ENCODE measurements at places on chromosomes 3 and 15. TPM values are rescaled to one million over a fixed set of nuclear protein-coding genes. Genes with fewer than 3 reads are reported as not detected.

DNA sequence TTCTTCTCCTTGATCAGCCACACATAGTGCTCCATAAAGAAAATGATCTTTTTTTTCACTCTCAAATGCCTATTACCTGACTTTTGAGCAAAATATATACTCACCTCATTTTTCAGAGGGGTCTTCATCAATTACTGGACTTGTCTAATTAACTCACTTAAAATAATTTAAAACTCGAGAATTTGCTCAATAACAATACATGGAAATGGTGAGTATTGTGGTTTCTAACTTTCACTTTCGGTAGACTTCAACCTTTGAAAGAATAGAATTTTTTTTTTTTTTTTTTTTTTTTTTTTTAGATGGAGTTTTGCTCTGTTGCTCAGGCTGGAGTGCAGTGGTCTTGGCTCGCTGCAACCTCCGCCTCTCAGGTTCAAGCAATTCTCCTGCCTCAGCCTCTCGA is 17.7 kb upstream of the EPHB1 start:
- H3K27me3 ChIP-seq = no peaks in the 10 kb centered on the region
- no peak overlapping the region for H3K27ac ChIP-seq
- no peak overlapping the region for H3K4me3 ChIP-seq
- no peaks in the 10 kb centered on the region for H3K4me1 ChIP-seq
- no peak for DNase-seq

DNA sequence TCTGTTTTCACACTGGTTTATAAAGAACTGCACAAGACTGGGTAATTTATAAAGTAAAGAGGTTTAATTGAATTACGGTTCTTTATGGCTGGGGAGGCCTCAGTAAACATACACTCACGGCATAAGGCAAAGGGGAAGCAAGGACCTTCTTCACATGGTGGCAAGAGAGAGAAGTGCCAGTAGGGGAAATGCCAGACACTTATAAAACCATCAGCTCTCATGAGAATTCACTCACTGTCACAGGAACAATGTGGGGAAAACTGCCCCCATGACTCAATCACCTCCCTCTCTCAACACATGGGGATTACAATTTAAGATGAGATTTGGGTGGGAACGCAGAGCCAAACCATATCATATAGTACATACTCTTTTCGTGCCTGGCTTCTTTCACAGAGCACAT is 42.4 kb downstream of the MAP2K1 start:
- H3K4me3 ChIP-seq = no peak overlapping the region
- no peak for DNase-seq
- H3K4me1 ChIP-seq = no peaks in the 10 kb centered on the region
- no peak overlapping the region for H3K27ac ChIP-seq
- H3K27me3 ChIP-seq = no peaks in the 10 kb centered on the region
- H3K36me3 ChIP-seq = no peaks in the 10 kb centered on the region

DNA sequence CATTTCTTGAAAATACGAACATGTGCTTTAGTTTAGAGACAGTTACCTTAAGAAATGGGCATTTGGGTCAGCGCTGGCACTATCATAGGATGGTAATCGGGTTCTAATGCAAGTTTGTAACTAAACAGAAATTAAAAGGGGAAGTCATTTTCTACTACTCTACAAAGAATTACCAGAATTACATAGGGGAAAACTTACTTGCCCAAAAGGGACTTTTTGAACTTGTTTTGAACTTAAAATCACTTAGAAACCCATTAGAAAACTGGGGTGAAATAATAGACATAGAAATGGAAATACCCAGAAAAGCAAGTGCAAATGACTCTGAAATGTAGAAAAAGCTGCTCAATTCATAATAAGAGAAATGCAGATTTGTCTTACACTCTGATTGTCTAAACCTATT is 44.9 kb downstream of the SPATA16 start:
- H3K27ac ChIP-seq = no peak overlapping the region
- no peak for DNase-seq
- H3K4me3 ChIP-seq = no peak overlapping the region
- H3K4me1 ChIP-seq = no peaks in the 10 kb centered on the region
- no peaks in the 10 kb centered on the region for H3K27me3 ChIP-seq

DNA sequence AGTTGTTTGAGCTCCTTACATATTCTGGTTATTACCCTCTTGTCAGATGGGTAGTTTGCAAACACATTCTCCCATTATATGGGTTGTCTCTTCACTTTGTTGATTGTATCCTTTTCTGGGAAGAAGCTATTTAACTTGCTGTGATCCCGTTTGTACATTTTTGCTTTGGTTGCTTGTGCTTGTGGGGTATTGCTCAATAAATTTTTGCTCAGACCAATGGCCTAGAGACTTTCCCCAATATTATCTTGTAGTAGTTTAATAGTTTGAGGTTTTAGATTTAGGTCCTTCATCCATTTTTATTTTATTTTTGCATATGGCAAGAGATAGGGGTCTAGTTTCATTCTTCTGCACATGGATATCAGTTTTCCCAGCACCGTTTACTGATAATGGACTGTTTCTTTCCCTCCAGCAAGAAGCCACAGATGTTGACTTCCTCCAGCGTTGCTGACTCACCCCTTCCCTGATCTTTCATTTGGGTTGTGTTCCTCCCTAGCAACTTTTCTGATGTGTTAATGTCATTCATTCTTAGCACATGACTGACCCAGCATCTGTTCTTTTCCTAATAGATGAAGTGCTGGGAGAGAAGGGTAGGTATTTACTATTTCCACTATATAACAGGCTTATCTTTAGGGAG is 166.7 kb upstream of the SGO1 start:
- no peak overlapping the region for H3K27ac ChIP-seq
- H3K4me1 ChIP-seq = no peaks in the 10 kb centered on the region

The NDN gene
- total RNA-seq = 37.8 TPM
